ENCODE measurements at places on chromosomes 1 and 21.

DNA sequence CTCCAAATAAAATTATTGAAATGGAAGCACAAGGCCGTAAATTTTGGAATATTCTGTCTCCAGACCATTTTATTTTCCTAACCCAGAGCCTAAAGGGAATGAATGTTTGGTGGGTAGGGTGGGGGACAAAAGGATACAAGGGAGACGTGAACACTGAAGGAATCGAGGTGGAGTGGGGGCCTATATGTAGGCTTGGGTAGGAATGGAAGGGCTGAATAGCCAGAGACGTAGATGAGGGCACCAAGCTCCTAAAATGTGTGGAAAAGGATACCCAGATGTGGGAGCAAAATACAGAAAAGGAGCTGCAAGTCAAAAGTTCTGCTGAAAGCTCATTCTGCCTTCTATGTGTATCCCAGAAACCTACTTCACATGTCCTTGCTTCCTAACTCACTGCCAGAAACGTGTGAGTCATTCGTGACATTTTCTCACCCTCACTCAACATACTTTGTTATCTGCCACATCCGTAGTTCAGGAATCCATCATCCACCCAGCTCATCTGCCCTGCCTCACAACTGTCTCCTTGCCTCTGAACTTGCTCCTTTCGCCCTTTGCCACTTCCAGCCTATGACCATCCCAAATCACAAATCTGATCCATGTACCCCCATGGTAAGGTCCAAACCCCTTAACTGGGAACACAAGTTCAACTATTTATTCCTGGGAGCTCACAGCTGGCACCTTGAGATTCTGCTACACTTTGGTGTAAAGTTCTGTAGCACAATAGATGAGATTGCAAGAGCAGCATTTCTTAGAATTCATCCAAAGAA, 84.1 kb upstream of the PRDX6 start:
- DNase-seq = no peak

DNA sequence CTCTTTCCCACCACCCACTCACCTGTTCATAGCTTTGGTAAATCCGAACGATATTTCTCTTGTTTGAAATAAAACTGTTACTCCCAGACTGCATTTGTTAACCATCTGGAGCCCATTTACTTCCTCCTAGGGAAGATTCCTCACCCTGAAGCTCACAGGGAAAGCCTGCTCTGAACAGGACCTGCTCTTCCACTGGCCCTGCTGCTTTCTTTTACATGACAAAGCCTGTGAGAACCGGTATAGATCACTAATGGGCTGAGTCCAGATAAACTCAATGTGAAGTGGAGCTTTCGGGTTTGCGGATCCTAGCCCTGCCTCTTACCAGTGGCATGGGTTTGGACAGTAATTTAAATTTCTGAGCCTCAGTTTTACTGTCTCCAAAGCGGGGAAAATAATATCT, 45.2 kb downstream of the FAM163A start:
- DNase-seq = no peak

DNA sequence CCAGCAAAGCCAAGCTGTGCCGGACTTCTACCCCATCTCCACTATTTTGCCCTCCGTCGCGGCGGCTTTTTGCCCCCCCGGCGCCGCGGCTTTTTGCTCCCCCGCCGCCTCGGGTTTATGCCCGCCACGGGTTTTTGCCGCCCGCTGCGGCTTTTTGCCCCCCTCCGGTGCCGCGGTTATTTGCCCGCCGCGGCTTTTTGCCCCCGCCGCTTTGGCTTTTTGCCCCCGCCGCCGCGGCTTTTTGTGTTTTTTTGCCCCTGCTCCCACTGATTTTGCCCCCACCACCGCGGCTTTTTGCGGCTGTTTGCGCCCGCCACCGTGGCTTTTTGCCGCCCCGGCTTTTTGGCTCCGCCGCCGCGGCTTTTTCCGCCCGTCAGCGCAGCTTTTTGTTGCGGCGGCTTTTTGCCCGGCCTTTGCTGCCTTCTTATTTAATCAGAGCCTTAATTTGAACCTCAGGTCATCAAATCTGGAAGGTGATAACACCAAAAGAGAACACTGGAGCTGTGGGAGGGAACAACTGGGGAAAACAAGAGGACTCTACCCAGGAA, 106.0 kb downstream of the TPTE start:
- DNase-seq = no peak

GRCh38 chr21:38675182-38675824, 130.4 kb upstream of the ETS2 start:
- no peak for DNase-seq

GRCh38 chr1:212667223-212668139, 32.2 kb downstream of the BATF3 start:
- no peak for DNase-seq

All from NCI-H2227 treated with DMSO at 0.1 percent for 48 hours (cell line).